ENCODE measurements at places on chromosomes 4 and X.

- no peak for DNase-seq
Measured at GRCh38 chr4:107548211-107548905, 171.7 kb downstream of the PAPSS1 start.

DNA sequence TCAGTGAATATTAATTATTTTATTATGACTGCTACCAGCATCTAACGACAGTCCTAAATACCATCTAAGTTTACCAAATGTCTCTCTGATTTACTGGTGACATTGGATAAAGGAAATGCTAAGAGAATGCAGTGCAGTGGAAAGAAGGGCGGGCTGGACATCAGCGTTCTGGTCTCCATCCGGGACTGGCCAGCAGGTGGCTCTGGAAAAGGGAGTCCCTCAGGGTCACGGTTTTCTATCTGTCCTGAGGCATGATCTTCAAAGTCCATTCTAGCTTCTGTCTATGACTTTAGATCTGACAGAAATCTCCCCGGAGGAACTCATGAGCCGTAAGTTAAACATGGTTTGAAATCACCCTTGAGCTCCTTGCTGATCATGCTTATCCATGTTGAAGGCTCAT is 3.3 kb downstream of the TRIM2 start:
- DNase-seq = no peak

DNA sequence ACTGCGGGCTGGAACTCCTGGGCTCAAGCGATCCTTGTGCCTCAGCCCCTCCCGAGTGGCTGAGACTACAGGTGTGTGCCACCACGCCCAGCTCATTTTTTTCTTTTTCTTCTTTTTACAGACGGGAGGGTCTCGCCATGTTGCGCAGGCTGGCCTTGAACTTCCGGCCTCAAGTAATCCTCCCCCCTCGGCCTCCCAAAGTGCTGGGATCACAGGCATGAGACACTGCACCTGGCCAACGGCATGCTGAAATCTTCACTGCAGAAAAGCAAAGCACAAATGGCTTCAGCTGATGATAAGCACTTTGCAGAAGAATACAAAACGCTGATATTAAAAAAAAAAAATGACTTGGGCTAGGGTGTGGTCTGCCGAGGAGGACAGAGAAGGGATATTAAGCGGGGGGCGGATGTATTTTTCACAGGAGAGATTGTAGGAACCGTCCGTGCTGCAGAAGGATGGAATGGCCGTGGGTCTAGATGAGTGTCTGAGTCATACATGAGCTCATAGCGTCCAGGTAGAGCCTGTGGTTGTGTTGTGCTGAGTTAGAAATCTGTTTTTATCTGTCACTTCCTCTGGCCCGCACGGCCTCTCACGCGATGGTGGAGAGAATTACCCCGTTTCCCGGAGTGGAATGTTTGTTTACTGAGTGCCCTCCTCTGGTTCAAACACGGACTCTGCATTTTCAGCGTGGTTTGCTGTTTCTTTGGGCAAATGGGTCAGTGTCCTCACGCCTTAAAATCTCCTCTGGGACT is 8.5 kb upstream of the AKAP17A start:
- DNase-seq = peak; percentile 47

GRCh38 chrX:53312946-53313727 is 31.8 kb upstream of the IQSEC2 start:
- no peak for DNase-seq

GRCh38 chrX:57772637-57773036 is 92.6 kb upstream of the NLRP2B start:
- no peak for DNase-seq

- no peak for DNase-seq
Measured at GRCh38 chr4:169048868-169049414, 38.9 kb upstream of the CBR4 start.

GRCh38 chr4:20506827-20507226 is 193.4 kb upstream of the PACRGL start:
- DNase-seq = no peak

DNA sequence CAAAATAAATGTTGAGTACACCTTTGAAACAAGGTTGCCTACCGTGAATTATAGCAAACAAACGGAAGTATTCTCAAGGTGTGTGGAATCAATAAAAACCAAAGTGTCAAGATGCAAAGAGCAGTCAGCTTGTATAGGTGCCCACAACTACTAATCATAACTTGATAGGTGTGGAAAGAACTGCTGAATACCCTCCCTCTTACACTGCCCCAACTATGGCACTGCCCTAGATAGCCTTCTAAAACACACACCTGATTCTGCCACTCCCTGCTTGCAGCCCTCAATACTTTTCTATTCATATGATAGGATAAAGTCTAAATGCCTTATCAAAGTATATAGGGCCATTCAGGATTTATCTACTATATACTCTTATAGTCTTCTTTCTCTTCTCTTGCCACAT is 31.1 kb upstream of the SLC4A4 start:
- no peak for DNase-seq

- no peak for DNase-seq
Measured at GRCh38 chr4:184453365-184454160, 20.8 kb downstream of the IRF2 start.

GRCh38 chr4:119632216-119632615 is 3.6 kb upstream of the PDE5A start:
- DNase-seq = no peak

- no peak for DNase-seq
Measured at GRCh38 chr4:128483816-128484215, 196.2 kb upstream of the PGRMC2 start.

DNA sequence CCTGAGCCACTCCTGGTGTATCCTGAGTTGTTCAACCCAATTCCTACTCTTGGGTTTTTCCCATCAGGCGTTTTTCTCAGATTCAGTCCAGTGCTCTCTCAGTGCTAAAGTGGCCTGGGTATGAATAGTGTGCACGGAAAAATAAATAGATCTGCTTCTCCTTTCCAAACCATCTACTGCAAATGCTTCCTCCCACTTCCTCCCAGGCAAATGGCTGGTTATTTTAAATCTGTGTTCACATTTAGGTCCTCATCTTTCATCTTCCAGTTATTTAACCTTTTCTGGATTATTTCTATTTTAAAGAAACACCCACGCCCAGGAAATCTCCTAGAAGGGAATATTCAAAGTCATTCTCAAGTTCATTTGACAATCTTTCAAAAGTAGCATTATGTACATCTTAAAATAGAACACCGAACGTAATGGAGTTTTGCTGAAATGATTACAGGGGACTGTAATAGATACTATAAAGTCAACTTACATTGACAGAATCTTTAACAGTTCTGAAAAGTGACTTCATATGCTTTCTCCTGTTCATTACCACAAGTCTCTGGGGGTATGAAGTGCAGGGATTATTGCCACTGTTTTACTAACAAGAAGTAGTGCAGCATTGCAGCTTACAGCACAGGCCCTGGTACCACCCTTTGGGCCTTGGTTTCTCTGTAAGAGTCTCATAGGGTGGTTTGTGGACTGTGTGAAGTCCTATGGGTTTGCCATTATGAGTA is 66.3 kb downstream of the MED28 start:
- no peak for DNase-seq

- no peak for DNase-seq
Measured at GRCh38 chrX:1520350-1520749, 16.6 kb downstream of the P2RY8 start.

GRCh38 chr4:125243789-125244397 is 70.9 kb upstream of the FAT4 start:
- DNase-seq = no peak

GRCh38 chr4:102869569-102870197 is 891 bp downstream of the CISD2 start:
- no peak for DNase-seq

- DNase-seq = no peak
Measured at GRCh38 chrX:154714925-154715324, 36.0 kb downstream of the GAB3 start.

GRCh38 chr4:53378171-53378482 is 686 bp downstream of the FIP1L1 start:
- no peak for DNase-seq

GRCh38 chr4:136414981-136415380 is 1117.3 kb downstream of the PCDH18 start:
- no peak for DNase-seq

DNA sequence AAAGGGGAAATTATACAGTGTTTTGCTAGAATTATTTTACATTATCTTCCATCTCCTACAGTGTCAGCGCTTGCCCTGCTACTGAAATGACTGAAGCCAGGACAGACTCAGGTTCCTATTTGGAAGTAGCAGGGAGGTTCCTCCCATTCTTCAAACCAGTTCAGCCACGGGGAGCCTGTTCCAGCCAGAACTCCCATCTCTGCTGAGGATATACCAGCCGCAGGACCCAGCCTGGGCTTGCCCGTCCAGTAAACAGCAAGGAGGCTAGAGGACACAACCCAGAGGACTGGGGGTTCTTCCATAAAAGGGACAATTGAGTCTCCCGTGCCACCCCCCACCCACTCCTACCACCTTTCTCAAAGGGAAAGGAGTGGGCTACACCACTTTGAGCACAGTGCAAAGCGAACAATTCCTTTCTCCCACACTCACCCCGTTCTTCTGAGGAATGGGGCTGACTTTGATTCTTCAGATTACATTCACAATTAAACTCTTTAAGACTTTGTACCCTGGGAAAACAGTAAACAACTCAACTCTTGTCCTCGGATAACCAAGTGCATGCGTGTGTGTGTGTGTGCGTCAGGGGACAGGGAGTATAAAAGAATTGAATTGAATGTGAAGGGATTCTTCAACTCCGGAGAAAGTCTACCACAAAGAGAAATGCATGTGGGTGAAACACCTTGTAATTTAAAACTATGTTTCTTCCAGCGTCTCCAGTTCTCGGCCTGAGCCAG is 31.0 kb upstream of the PPARGC1A start:
- DNase-seq = no peak

- no peak for DNase-seq
Measured at GRCh38 chr4:186545436-186545835, 9.9 kb downstream of the MTNR1A start.

GRCh38 chr4:48347282-48347921 is 6.1 kb downstream of the SLAIN2 start:
- no peak for DNase-seq

GRCh38 chr4:15349531-15349935 is 78.3 kb upstream of the C1QTNF7 start:
- no peak for DNase-seq

- DNase-seq = no peak
Measured at GRCh38 chr4:168319486-168320019, 1.0 kb upstream of the DDX60 start.

DNA sequence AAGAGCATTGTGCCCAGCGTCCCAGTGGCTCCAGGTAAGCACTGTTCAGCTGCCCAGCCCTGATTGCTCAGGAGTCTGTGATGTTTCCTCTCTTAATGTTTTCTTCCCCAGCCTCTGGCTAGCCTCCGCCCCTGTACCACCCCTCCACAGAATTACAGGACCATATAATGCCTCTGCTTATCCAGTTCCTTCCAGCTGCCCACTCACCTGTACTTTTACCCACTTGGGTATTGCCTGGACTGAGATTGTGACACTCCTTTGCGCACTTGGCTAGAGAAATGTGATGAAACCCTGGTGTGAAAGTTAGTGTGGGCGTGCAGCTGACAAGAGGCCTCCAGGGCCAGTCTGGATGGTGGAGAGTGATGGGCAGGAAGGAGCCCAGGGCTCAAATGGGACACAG is at the start of gene AWAT2:
Gene AWAT2 (minus strand): TSS at position 14 of the 400 bp plus-strand sequence. CDS start 6 bp downstream, at position 8.
- DNase-seq = peak; percentile 74

DNA sequence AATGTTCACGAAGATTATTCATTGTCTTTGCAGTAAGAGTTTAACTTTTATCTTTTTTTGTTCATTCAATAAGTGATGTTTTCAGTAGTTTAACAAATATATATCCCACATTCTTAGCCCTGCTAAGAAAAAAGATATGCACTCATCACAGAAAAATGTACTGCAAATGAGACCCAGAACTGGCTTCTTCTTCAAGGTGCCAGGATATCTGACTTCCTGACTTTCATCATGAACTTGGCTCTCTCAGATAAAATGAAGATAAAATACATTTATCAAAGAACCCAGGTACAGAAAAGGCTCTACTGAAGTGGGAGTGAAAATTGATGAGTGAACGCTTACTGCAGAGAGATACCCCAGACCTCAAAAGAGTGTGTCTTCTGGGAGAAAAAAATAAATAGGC is 177.8 kb upstream of the DKK2 start:
- no peak for DNase-seq

- DNase-seq = no peak
Measured at GRCh38 chrX:118510111-118510510, 14.5 kb downstream of the DOCK11 start.

GRCh38 chr4:103075435-103075893 is 1.1 kb downstream of the SLC9B2 start:
- DNase-seq = no peak

- no peak for DNase-seq
Measured at GRCh38 chr4:83348074-83348473, 13.4 kb upstream of the HPSE start.

GRCh38 chr4:89837385-89837992 is 528 bp upstream of the SNCA start:
- no peak for DNase-seq

GRCh38 chr4:26127851-26128337 is 192.9 kb upstream of the RBPJ start:
- DNase-seq = no peak

GRCh38 chr4:14926368-14926767 is 75.9 kb upstream of the CPEB2 start:
- no peak for DNase-seq

DNA sequence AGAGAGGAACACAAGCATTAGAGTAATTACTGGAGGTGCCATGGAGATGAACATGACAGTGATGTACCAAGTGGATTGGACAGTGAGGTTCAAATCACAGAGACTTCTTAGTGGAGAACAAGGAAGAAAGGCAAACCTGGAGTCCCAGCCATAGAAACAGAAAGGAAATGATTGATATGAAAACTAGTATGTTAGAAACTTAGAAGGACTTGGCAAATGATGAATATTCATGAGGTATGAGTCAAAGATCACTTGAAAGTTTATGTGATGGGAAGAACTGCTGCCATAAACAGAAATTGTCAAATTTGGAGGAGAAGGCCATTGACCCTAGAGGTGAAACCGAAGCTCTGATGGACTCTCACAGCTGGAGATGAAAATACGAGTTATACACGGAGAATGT is 88.2 kb downstream of the PHOX2B start:
- DNase-seq = no peak

DNA sequence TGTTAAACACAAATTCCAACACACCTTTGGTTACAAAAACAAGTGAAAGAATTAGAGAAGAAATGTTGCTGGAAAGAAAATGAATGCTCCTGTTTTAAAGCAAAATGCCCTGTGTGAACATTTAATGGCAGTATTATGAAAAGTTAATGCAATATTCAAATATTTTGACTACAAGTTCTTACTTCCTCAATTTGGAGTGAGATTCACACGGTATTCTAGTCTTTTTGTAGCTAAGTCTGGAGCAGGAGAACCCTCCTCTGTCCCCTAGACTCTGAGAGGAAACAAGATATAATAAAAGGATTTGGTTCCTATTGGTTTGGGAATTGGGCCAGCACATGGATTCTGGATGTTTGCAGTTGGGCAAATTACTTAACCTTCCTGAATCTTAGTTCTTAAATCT is 12.7 kb downstream of the MAD2L1 start:
- DNase-seq = no peak

DNA sequence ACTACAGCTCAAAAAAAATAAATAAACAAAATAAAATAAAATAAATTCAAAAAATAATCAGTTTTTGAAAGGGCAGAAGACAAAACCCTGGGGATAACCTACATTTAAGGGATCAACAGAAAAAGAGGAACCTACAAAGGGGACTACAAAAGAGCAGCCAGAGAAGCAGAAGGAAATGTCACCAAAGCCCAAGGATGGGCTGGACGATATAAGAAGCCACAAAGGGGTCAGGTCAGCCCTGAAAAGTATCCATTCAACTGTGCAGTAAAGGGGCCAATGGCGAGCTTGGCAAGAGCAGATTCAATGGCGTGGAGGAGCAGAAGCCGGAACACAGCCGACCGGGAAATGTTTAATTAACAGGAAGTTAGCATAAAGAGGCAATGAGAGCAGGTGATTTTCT is 16.9 kb downstream of the ACOT9 start:
- DNase-seq = no peak

Measured in mesenteric fat pad (tissue), 1 donor.